ENCODE measurements at places on chromosomes 11 and 22. TPM values are rescaled to one million over a fixed set of nuclear protein-coding genes. Genes with fewer than 3 reads are reported as not detected.

Gene NXPE2
- total RNA-seq = 0.99 TPM

Gene PRODH
- total RNA-seq = 1.0 TPM

GRCh38 chr22:25728071-25728470 is 13.9 kb upstream of the MYO18B start:
- DNase-seq = no peak

GRCh38 chr11:102117472-102118113 is 7.3 kb downstream of the YAP1 start:
- DNase-seq = no peak

GRCh38 chr22:40498420-40499208 is 128.2 kb downstream of the SGSM3 start:
- no peak for DNase-seq

Gene ESAM
- 182 TPM for total RNA-seq

- DNase-seq = no peak
Observed at GRCh38 chr11:98561252-98561651, 459.5 kb upstream of the CNTN5 start.

GRCh38 chr22:17777005-17777716 is 2.9 kb upstream of the BID start:
- peak; percentile 74 for DNase-seq

- DNase-seq = peak; percentile 98
Observed at GRCh38 chr22:41417622-41418390, 28.8 kb downstream of the TOB2 start.

GRCh38 chr11:134144744-134145143 is 75.9 kb downstream of the JAM3 start:
- no peak for DNase-seq

DNA sequence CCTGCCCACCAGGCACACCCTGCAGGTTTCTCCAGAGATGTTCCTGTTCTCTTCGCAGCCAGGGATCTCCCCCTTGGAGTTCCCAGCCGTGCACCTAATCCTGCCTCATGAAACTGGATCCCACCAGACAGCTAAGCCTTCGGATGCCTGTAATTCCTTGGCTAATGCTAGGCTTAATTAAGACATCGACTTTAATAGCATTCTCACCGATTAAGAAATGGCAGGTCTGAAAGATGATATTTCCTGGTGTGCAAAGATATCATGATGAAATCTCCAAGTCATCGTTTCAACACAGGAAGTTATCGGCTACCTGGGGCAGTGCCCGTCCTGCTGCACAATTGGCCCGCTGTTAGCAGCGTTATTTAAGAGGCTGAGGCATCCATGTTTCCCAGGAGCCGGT is 41.5 kb upstream of the CCND1 start:
- no peak for DNase-seq

Gene PLEKHB1
- 3.5 TPM for total RNA-seq

GRCh38 chr11:119365071-119365591 is 16.4 kb downstream of the USP2 start:
- no peak for DNase-seq

DNA sequence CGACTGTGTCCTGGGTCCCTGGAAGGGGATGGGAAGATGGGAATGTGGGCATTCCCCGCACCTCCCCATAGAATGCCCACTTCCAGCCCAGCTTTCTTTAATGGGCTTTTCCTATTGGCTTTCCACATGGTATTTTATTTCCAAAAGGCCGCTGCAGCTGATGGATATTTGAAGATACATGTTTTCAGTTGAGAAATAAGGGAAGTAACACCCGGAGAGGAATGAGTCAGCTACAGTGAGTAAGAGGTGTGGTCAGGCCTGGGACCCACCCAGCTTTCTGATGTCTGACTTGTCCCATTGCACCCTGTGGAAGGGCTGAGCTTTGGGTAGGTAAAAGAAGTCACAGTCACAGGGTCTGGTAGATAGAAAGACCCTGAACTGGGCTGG is 476.9 kb downstream of the MIAT start:
- no peak for DNase-seq

Gene OPCML
- total RNA-seq = 1.3 TPM

GRCh38 chr11:47123094-47123493 is 53.6 kb downstream of the ARFGAP2 start:
- DNase-seq = no peak

Gene POLA2
- total RNA-seq = 9.2 TPM

- no peak for DNase-seq
Observed at GRCh38 chr11:112307616-112308015, 47.0 kb upstream of the PLET1 start.

Gene NUP98
- 78.6 TPM for total RNA-seq

DNA sequence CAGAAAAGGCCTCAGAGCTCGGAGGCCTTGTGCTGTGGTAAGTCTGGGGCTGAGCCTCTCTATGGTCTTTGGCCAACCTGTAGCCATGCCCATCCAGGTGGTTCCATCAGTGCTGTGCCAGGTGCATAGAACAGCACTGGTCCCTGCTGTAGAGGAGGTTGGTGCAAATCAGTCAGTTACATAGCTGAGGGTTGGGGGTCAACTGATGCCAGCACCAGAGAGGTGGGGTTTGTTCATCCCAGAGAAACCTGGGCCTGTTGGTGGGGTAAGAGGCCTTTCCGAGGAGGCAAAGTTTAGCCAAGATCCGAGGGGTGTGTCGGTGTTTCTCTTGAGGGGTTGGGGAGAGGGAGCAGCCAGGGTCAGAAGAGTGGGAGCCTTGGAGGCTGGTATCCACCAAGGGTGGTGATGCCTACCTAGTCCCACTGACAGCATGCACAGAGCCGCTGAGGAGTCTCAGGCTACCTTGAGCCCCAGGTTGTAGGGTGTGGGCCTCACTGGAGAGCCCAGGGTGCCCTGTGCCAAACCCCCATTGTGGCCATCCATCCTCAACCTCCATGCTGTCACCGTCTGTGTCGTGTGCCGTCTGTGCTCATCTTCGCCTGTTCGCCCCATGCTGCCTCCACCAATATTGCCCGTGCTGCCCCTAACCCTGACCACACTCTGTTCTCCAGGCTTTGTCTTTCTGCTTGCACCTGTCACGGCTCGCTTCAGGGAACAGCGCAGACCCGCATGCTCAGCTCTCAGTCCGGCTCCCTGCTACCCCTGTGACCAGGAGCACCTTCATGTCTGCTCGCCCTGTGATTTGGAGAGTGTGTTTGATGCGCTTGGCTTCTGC is 78.7 kb upstream of the SUSD2 start:
- peak; percentile 26 for DNase-seq

Gene SPDYC
- not detected for total RNA-seq

DNA sequence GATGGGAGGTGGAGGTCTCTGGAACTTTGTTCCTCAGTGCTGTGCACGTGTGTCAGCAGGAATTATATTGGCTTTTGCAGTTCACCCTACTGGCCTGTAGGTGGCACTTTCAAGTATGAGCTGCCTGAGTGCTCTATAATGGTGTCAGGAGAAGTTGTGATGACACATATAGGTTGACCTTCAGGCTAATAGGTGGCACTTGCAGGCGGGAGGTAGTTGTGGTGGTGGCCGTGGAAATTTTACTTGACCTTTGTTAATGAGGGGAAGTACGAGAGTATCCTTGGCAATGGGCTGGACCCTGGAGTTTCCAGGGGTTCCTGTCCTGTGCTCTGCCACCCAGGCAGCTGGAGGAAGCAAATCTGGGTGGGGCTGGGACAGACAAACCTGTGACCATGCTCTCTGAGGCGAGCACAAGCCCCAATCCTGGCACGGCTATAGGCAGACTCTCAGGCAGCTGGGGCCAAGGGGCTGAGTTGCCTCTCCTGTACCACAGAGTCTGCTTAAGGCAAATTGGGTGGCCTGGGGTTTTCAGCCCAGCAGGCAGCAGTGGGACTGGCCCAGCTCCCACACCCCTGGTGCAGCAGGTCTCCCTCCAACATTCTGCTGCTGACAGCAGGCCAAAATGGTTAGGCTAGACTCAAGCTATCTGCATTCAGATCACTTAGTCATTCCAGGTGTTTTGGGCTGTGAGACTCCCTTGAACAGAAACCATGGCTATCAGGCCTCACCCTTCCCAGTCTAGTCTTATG is 147.5 kb upstream of the CTSC start:
- no peak for DNase-seq

GRCh38 chr22:30202531-30203006 is 44.0 kb downstream of the LIF start:
- peak; percentile 62 for DNase-seq

Gene DMC1
- total RNA-seq = 1.5 TPM

DNA sequence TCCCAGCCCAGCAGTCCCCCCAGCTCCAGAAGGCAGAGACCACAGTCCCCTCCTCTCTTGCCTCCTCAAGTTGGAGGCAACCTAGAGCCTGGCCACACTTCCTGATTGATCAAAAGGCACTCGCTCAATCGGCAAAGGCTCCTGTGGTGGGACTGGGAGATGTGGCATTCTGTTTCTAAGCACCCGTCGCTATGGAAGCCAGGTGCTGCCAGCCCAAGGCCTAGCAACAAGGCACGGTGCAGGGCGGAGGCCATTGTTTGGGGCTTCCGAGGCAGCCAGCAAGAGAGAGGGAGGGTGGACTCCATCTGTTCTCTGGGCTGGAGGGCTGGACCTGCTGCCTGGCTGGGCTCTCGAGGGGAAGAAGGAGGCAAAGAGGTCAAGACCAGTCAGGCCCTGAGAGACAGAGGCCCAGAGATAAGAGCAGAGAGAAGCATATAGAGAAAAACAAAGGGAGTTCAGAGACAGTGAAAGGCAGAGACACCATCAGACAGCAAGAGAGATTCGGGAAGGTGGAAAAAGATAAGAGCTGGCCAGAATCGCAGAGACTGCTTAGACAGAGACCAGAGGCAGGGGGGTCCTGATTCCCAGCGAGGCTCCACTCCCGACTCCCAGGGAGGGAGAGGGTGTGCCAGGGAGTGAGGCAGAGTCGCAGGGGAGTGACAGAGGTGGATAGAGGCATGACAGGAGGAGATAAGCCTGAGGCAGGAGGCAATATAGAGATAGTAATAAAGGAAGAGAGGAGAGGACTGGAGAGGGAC is 21.2 kb downstream of the PDE2A start:
- no peak for DNase-seq

DNA sequence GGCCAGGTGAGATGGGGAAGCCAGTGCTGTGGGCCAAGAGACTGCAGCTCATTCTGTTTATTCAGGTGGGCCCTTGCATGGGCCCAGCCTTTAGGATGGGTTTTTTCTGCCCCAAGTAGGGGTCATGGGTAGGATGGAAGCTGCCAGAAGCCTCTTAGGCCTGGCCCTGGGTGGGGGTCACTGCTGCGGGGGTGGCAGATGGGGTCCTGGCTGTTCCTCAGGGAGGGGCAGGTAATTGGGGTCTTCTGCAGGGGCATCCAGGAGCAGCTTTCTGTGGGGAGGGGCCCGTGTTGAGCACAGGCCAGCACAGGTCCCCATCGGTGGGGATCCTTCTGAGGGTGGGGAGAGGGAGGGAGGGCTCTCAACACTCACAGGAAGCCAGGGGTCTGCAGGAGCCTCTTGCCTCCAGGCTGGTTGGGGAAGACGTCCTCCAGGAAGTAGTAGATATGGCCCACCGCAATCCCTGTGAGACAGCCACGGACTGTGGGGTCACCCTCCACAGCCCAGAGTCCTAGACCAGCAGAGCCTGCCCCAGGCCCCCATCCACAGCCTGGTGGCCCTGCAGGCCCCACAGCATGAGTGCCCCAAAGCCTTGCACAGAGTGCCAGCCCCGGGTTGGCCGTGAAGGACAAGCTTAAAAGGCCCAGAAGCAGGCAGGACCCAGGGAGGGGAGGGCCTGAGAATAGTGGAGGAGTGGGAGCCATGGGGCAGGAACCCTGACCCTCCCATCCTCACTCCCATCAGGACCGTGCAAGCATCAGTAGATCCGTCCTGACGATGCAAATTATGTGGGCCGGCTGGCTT is 1.9 kb downstream of the DERL3 start:
- DNase-seq = no peak

- DNase-seq = no peak
Observed at GRCh38 chr11:69327741-69328191, 33.8 kb downstream of the MYEOV start.

- DNase-seq = no peak
Observed at GRCh38 chr22:25697181-25697664, 44.8 kb upstream of the MYO18B start.

- no peak for DNase-seq
Observed at GRCh38 chr11:31869986-31870385, 58.9 kb upstream of the PAX6 start.

- DNase-seq = peak; percentile 33
Observed at GRCh38 chr11:60944490-60945294, 7.3 kb downstream of the SLC15A3 start.

Gene SCGB1D2
- not detected for total RNA-seq

DNA sequence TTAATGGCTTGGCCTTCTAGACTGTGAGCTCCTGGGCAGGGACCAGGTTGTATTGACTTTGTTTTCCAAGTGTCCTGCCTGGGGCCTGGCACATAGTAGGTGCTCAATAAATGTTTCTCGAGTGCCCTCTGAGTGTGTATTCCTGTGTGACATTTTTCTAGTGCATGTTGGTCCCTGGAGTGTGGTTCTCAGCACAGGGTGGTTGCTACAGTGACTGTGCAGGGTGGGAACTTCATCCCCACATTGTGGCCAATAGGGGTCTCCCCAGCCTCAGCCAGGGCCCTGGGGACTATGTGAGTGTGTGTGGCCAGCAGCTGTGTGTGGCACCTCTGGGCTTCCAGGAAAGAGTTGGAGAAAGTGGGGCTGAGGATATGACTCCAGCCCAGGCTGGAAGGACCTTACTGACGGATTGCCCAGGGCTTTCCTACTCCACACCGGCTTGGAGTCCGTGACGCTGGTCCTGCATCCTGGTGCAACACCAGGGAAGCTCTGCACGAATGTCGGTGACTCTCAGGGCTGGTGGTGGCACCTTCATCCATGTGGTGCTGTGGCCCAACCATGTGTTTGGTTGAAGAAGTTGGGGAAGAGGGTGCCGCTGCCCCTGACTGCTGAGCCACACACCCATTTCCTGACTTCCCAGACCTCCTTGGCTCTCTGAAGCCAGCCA is 9.0 kb upstream of the MARK2 start:
- DNase-seq = no peak

DNA sequence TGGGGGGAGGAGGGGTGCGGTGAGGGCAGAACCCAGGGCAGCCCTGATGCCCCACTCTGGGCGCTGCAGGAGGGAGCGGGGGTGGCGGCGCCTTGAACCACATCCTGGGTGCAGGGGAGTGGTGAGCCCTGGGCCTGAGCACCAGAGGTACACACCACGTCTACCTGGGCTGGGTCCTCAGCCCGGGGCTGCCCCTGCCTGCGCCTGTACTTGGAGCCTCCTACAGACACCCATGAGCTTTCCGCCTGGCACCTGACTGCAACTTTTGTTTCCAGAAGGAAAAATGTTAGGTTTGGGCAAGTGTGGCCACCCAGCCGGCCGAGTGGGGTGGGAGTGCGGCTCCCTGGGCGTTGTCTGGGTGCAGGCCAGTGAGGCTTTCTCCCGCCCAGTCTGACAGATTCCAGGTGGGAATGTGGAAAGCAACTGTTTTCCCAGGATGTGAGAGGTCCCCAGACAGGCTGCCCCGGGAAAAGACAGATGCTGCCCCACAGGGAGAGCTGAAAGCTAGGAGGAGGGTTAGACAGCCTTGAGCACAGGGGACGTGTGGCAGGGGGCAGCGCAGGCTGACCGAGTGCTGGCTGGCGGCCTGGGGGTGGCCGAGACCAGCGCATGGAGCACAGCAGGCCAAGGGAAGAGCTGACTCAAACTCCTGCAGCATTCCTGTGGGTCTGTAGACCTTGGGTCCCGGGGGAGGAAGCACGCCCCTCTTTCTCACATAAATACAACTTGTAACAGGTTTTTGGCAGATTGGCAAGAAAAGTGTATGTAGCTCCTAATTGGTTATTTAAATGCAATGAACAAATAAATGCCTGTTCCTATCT is 44.1 kb downstream of the GNB1L start:
- DNase-seq = peak; percentile 70

GRCh38 chr11:17389211-17389956 is 925 bp upstream of the KCNJ11 start:
- DNase-seq = peak; percentile 92

Measured in aorta (tissue), 5 donors.